ENCODE measurements at places on chromosomes 3 and 15.

DNA sequence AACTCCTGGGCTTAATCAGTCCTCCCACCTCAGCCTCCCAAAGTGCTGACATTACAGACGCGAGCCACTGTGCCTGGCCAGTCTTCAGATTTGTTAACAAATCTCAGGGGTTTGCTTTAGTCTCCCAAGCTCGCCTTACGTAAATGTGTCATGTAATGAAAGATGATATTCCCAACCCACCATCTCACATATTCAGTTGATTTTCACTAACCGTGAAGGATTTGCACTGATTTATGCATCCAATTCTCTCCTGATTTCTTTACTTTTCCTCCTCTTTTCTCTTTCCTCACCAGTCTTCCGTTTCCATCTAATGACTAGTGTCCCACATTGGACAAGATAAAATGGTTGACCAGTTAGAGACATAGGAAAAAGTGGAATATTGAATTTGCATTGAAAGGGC lies 72.6 kb downstream of the TCF12 start:
- DNase-seq, result no peak

- DNase-seq, result no peak
Observed at GRCh38 chr3:30611613-30612436, 5.4 kb downstream of the TGFBR2 start.

DNA sequence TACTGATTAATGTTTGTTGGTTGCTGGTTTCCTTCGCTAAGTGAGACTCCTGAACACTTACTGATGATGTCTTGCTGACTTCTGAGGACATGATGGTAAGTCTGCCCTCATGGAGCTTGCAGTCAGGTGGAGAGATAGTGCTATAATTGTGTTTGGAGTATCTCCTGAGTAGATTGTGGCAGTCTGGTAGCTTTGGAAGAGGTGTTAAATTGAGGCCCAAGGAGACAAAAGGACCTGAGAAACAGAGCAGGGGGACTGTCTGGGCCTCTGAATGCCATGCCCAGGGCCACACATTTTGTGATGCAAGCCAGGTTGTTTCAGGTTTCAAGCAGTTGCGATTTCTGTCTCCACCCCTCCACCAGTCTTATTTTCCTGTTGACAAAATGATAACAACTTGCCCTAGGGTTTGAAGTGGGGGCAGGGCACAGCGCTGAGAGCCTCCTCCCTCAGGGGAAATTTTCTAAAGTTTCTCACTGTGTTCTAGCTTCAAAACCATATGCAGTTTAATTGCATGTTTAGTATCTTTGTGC lies 16.7 kb downstream of the SMAD3 start:
- no peak for DNase-seq

DNA sequence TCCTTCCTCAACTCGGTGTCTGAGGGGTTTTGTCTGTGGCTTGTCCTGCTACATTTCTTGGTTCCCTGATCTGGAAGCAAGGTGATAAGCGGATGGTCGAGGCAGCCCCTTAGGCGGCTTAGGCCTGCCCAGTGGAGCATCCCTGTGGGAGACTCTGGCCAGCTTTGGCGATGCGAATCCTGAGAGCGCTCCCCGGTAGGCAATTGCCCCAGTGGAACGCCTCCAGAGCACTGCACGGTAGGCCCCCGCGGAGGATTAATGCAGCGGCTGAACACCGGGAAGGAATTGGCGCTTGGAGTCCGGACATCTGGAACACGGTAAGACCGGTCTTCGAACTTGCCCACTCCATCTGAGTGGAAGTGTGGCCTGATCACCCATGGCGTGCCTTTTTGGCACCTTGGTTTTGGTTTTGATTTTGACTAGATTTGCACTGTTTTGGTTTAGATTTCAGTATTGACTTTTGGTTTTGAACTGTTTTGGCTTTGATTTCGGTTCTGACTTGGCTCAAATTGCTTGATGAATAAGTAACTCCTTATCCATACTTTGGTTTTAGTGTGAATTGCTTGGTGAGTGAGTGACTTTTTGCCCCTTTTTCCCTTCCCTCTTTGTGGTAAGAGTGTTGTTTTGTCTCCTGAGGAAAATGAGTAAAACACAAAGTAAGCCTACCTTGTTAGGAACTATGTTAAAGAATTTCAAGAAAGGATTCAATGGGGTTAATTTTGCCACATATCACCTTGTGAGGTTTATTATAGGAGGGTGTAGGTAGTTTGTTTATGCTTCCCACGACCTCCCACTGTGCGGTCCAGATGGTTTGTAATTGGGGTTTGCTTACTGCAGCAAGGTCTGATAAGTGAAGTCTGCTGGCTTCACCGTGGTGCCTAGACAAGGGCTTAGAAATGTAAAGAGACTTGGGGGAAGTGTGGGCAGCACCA lies 27.1 kb upstream of the GPR156 start:
- no peak for DNase-seq

GRCh38 chr15:69388260-69388705 lies 25.9 kb upstream of the KIF23 start:
- no peak for DNase-seq

DNA sequence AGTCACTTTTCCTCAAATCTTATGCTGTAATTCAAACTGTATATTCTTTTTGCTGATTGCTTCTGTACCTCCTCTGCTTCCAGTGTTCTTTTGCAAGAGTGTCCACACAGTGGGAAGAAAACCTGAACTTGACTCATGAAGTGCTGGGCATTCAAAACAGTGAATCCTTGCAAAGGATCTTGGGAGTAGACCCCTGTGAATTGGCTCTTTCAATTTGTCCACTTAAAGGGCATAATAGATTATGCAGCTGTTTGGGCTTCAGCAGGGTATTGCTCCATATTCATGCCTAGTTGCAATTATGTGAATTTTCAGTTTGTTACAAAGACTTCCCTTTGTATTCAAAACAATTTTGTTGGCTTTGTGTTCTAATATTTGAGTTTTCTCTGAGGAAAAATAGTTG lies 11.4 kb downstream of the ZFAND6 start:
- DNase-seq, result no peak

- DNase-seq, result no peak
Observed at GRCh38 chr3:5258526-5258925, 71.0 kb downstream of the EDEM1 start.

DNA sequence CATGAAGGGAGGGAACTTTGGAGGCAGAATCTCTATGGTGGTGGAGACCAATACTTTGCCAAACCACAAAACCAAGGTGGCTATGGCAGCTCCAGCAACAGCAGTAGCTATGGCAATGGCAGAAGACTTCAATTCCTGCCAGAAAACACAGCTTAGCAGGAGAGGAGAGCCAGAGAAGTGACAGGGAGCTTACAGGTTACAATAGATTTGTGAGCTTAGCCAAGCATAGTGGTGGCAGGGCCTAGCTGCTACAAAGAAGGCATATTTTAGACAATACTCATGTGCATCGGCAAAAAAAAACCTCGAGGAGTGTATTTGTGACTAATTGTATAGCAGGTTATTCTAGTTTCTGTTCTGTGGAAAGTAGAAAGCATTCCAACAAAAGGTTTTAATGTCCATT lies 6.4 kb upstream of the CSTA start:
- no peak for DNase-seq

- DNase-seq, result no peak
Observed at GRCh38 chr3:190320594-190321362, 1.5 kb downstream of the CLDN1 start.

DNA sequence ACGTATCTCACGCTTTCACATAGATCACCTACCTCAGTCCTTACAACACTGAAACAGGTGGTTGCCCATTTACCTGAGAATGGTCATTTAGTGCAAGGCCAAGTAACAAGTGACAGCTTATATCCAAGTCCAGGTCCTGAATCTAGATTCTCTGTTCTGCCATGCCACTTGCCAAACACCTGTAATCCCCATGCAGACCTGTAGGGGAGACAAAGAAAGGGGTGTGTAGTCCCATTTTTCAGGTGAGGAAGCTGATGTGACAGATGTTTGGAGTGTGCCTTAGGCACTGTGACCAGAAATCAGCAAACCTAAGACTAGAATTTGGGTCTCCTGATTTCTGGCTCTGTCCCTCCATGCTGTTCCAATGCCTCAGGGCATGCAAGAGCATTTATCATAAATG lies 12.7 kb downstream of the ZNF35 start:
- no peak for DNase-seq

GRCh38 chr15:75682181-75683135 lies 30.2 kb downstream of the CSPG4 start:
- no peak for DNase-seq

- no peak for DNase-seq
Observed at GRCh38 chr3:117562000-117562399, 852.4 kb downstream of the TUSC7 start.

DNA sequence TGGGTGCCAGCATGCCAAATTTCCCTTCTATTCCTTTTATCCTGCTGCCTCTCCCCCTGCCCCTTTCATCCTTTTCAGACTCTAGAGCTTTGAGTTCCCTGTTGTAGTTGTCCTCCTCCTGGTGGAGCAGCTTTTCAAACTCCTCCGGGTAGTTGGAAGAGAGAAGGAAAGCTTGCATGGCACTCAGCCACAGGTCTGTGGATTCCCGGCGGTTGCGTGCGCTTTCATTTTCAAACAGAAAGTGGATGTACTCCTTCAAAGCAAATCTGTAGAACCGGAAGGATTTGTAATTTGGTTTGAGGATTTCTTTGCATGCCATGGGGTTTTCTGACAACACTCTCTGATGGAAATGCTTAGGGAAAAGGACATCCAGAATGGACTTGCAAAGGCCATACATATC lies 68.1 kb upstream of the DCLK3 start:
- no peak for DNase-seq
